ENCODE measurements at places on chromosomes 5 and 9.

DNA sequence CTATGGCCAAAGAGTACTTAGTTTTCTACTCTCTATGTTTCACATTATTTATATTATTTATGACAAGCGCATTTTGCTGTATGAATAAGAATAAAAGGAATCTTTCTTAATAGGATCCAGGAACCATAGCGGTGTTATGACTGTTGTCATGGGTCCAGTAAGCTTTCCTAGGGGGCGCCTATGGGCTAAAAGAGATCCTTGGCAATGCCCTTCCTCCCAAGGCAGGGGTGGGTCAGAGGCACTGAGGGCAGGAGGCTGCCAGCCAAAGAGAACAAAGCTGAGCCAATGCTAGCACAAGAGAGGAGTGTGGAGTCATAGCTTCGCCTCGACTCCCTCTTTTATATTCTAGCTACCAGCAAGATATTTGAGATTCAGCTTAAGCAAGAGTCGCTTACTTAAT, 98.4 kb upstream of the GNAQ start:
- peak; percentile 48 for DNase-seq

DNA sequence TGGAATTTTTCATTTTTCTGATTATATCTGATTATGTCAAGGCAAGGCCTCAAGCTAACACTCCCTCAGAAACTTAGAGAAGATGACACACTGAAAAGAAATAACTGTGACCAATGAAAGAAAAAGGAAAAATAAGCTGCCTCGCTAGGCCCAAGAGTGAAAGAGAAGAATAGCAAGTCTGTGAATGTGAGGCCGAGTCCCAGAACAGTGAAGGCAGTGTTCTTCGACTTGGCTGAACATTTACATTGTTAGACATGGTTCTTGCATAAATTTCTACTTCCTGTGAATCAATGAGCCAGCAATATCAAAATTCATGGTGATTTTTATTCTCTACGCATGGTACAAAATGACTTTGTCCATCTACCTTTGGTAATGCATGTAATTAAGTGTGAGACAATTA, at the start of gene ATP10B:
Gene ATP10B, minus strand, starts transcription at position 163 of the 400 bp plus-strand sequence. CDS start 164,137 bp downstream, outside the sequence.
- no peak for DNase-seq

GRCh38 chr9:78622126-78622525, 325.2 kb downstream of the PSAT1 start:
- DNase-seq = no peak

GRCh38 chr9:88691091-88691490, 156.1 kb downstream of the NXNL2 start:
- DNase-seq = no peak

- DNase-seq = no peak
Observed at GRCh38 chr5:151721812-151722391, 35.2 kb upstream of the SPARC start.

DNA sequence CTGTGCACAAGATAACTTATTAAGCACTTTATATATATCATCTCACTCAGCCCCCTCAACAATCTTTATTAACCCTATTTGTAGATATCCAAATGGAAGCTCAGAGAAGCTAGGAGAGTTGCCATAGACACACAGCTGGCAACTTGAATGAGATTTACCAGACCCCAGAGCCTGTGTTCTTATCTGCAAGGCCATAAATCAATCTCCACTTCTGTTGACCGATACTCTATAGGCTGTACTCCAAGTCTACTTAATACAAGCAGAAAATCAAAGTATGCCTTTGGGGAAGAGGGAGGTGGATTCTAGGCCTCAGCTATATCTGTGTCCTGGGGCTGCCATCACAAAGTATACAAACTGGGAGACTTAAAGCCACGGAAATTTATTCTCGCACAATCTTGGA, 6.0 kb upstream of the IL9 start:
- DNase-seq = no peak

DNA sequence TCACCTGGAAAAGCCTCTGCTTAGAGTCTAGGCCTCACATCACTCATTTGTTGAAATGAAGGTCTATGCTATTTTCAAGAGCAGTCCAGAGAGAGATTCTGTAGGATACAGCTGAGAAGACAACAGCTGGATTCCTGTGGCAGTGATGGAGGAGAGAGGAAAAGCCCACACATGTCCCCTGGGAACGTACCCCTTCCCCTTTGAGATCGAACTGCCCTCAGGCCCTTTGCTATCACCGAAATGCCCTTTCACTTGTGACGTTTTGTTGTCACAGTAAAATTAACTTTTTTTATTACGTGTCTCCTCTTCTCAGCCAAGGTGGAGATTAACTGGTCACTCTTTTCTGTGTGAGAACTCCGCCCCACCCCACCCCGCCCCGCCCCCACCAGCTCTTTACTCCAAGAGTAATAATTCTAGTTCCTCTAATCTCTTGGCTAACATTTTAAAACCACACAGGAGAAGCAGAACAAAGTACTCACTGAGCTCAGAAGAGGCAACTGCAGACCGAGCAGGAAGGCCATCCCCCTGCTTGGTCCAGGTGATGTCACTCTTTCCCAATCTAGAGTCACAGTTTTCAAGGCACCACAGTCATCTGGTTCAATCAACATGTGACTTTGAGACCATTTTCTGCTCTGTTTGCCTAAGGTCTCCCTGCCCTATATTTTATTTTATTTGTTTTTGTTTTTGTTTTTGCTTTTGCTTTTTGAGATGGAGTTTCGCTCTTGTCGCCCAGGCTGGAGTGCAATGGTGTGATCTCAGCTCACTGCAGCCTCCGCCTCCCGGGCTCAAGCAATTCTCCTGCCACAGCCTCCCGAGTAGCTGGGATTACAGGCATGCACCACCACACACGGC, 105.6 kb downstream of the SUSD1 start:
- no peak for DNase-seq

DNA sequence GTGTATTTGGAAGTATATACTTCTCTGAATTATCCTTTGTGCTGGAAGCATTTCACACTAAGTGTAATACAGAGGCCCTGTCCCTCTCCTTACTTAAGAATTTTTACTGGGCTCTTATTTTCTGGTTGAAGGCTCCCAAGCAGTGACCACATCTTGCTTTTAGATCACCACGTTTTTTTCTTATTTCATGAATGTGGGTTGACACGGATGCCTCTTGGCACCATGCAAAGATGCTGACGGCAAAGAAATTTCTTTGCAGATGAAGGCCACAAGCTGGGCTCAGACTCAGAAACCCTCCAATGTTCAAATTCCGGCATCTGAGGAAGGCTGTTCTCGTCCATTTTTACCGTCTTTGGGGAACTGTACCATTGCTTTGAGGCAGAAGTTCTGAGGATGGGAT, 168.5 kb downstream of the HMHB1 start:
- no peak for DNase-seq

DNA sequence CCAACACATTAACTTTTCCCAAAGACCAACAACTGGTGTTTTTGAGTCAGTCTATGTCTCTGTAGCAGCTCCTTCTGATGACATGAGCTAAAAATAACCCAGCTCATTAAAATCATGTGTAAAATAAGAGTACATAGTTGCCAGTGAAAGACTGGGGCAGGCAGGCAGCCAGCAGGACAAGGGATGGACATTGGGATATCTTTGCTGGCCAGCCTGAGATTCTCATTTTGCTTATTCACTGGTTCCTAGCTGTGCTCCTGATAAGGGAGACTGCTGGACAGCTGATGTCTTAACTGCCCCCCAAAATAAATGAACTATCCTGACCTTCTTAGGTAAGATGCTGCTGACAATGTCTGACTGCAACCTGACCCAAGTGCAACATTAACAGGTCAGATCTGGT, 33.9 kb downstream of the EPB41L4B start:
- DNase-seq = no peak

- no peak for DNase-seq
Observed at GRCh38 chr9:93205045-93205768, 21.3 kb downstream of the WNK2 start.

DNA sequence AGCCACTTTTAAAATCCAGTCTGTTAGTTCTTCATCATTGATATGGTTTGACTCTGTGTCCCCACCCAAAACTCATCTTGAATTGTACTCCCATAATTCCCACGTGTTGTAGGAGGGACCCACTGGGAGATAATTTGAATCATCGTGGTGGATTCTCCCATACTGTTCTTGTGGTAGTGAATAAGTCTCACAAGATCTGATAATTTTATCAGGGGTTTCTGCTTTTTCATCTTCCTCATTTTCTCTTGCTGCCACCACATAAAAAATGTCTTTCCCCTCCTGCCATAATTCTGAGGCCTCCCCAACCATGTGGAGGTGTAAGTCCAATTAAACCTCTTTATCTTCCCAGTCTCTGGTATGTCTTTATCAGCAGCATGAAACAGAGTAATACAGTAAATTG, 26.9 kb upstream of the SH3TC2 start:
- no peak for DNase-seq

- no peak for DNase-seq
Observed at GRCh38 chr5:61673007-61673735, 341.1 kb downstream of the ZSWIM6 start.

DNA sequence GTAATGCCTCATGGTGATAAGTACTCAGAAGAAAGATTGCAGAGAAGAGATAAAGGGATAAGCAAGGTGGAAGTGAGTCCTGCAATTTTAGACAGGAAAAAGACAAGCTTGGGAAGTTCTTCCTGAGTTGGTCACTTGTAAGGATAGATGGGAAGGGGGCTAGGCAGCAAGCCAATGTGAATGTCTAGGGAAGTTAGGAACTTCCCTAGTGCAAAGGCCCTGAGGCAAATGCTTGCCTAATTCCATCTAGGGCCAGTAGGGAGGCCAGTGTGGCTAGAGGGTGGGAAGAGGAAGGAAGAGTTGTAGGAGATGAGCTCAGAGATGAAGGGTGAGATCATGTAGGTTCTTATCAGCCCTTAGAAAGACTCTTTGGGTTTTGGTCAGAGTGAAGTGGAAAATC, 206.6 kb downstream of the MAT2B start:
- DNase-seq = no peak

GRCh38 chr5:6950860-6951259, 237.6 kb downstream of the TENT4A start:
- DNase-seq = no peak

DNA sequence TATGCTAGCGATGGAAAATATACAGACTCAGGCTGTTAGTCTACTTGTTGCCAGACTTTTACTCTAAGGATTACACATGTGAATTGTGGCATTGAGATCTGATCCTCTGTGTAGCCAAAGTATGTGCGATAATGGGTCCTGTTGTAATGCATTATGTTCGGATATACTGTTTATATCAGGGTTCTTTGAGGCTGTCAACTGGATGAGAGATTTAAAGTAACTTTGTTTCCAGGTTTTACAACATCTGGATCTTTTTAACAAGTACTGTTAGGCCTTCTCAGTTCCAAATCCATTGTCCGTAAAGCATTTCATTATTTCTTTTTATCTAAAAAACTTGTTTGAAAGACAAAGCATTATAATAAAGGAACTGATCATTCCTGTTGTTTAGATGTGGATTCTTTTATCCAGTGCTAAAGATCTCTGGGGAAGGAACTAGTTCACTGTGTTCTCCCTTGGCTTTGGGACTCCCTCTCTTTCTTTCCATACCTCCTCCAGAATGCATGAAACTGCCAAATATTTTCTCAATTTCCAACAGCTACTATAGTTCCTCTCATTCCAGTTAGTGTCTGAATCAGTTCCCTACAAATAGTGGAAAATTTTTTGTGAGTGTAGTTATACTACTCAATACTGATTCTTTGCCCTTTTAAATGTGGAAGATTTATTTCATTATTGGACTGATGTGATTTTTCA, 68.8 kb downstream of the HACD4 start:
- DNase-seq = no peak

Measured in SW 1271 (cell line).